Ovary (tissue), 10 donors: ENCODE measurements at places on chromosomes 5 and 9.

DNA sequence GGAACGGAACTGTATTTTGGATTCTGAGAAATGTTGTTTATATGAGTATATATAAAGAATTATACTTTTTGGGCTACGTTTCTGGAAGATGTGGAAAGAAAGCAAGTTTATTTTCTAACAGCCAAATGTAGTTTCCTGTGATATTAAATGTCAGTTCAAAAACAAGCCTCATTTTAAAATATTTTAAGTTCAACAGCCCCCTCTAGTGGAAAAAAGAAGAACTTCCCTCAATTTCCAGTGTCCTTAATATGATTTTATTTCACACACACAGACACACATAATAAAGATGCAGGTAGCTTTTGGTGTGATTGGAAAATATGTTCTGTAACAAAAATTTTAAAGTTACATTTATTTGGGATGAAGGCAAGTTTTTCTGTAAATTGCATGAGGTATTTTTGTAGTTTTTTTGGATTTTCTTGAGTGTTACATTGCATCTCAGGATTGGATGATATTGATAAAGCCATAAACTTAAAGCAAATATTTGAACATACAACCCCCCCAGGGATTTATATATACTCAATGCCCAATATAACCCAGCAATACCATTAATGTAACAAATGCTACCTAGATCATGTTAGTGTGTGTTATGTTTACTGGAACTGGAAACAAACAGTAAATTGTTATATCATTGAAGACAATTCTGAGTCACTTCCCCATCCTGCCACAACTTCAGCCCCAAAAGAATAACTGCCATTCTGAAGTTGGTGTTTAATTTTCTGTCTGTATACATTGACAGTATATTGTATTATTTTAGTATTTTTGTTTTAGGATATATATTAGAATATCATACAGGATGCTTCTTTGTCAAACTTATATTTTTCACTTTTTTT lies 54.0 kb downstream of the CCDC171 start:
- DNase-seq = no peak

DNA sequence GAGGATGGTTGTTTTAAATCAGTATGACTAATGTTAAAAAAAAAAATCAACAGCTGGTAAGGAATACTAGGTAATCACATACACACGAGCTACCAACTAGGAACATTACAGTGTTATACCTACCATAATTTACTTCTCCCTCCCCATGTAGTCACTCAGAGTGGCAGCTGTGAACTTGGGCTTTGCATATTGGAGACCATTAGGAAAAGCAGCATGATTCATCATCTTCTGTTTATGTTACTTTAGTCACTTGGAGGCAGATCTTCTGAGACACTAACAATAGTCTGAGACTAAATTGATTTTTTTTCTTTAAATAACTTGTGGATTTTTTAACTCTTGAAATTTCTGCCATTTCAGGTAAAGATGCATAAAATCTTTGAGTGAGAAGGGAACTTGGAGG lies 141.5 kb upstream of the NR4A3 start:
- no peak for DNase-seq

DNA sequence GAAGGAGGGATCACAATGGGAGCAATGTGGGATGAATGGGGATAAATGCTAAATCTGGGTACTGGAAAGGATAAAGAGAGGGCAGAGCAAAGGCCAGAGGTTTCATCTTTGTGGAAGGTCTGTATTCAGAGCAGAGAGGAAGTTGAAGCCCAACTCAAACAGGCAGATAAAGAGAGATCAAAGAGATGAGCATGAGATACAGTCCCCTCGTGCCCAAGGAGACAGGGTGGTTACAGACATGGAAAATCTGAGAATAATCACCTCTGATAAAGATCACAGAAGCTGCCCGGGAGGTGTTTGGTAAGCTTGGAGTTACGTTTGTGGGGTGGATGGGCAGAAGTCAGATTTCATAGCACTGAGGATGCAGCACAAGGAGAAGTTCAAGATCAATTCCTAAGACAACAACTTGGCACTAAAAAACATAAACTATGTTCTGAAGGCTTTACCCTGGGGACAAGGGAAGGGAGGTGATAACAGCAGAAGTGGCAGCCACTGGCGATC lies 459 bp upstream of the ERAP2 start:
- DNase-seq = no peak

DNA sequence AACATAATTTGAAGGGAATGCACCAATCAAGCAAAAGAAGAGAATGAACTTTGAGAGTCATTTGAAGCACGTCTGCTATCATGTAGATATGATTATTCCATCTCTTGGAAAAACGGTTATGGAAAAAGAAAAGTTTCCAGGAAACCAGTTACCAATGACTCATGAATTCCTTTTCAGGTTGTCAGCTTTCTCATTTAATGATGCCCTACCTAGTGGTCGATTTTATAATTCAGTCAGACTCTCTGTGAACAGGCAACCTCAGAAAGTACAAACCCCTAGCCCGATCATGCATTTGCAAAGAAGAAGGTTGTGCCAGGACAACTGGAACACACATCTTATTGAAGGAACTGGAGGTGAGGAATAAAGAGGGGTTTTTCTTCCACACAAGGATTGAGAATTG lies 355.1 kb upstream of the GRIA1 start:
- no peak for DNase-seq

GRCh38 chr9:115002371-115003120 lies 72.2 kb upstream of the TNFSF8 start:
- no peak for DNase-seq

- no peak for DNase-seq
Observed at GRCh38 chr5:132867046-132867451, 607 bp downstream of the UQCRQ start.

GRCh38 chr5:147509710-147510651 lies at the start of gene DPYSL3:
Gene DPYSL3 (minus strand): TSS chr5:147510068. CDS start chr5:147509858, 210 bp downstream.
- DNase-seq = peak; percentile 83

DNA sequence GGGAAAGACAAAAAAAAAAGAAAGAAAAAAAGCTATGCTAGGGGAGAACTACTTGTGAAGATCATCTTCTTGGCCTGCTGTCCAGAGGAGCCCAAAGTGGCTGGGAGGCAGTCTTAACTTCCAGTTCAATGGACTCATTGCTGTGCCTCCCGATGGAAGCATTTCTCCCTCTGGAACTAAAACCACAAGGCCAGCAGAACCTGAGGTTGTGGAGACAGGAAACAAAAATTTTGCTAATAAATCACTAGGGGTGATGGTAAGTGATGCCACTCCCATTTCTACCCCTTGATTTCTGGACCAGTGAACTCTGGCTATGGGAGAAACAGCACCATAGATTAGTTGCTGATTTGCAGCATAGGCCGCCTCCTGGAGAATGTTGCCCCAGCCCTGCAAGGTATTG lies 123.4 kb upstream of the NFIL3 start:
- no peak for DNase-seq

- no peak for DNase-seq
Observed at GRCh38 chr9:88745276-88746001, 210.5 kb downstream of the NXNL2 start.

DNA sequence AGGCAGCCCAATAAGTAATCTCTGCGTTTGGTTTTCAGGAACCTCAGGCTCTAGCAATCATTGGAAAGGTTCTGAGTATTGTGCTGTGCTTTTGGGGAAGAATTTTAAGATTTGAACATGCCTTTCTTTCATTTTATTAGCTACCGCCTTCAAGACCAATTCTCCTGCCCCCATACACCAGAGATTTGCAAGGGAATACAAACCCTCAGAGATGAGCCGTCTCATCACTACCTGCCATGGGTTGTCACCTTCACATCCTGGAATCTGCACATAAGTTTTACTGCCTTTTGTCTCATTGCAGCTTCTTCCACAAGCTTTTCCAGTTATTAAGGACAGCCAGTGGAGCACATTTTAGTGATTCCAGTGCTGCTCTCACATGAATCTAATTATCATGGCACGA lies 11.7 kb upstream of the TMED7 start:
- DNase-seq = no peak

GRCh38 chr9:134146774-134147493 lies 11.1 kb downstream of the WDR5 start:
- no peak for DNase-seq
